ENCODE measurements at places on chromosomes 4 and X.

DNA sequence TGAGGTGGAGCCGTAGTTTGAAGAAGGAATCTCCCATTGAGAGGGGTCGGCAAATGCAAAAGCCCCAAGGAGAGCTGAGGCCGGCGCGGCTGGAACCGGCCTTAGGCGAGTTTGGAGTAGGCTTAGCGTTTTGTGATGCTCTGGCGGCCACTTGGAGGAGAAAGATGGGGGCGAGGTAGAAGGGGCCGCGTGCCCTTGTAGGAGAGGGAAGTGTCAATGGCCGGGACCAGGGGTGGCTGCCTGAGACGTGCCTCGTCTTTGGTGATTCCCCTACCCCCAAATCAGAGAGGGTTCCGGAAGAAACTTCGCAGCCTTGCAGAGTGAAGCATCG, 11.7 kb downstream of the MSX1 start:
- DNase-seq: no peak

DNA sequence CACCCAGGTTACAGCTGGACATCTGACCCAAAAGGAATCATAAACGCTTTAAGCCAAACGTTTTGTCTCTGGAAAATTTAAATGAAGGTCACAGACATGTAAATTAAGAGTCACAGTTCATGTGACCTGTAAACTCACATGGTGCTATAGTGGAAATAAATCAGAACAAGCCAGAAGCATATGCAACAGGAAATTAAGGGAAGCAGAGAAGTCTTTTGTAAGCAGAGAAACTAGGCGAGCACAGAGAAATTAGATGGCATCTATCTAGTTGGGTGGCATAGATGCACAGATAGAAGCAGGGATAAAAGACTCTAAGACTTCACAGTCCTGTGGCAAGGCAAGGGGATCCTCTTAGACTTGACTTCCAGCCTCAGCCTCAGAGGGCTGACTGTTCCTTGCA, 264.8 kb downstream of the GASK1B start:
- DNase-seq: no peak

- DNase-seq: no peak
Measured at GRCh38 chr4:100041646-100042045, 91.6 kb upstream of the H2AZ1 start.

- DNase-seq: no peak
Measured at GRCh38 chr4:13329963-13330362, 154.2 kb downstream of the RAB28 start.

- no peak for DNase-seq
Measured at GRCh38 chr4:3582091-3582475, 49.9 kb upstream of the LRPAP1 start.

DNA sequence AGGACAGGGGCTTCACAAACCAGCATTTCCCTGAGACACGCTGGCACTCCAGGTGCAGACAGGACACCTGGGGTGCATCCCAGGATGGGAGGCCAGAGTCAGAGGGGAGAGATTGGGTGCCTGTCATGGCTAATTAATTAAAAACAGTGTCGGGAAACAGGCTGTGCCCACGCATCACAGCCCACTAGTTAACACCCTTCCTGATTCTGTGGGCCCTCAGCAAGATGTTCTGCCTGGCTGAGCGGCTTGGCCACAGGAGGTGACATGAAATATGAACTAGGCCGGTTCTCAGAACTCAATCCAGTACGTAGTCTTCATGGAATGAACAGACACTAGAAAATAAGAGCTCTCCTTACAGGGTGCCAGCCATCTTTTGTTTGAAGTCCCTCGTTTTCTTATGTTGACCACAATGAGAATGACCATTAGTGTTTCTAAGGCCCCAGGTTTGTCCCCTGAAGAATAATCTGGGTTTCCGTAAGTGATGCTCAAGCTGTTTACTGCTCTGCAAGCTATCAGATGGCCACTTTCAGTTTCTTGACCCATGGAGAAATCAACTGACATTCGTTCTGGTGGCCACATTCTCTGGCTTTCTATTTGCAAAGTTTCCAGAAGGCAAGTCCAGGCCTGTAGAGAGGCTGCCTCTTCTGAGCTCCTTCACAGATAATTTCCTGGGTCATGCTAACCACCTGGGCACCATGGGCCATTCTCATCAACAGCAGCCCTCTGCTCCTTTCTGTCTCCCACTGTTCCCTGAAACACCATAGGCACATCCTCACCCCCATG, 72.3 kb downstream of the SLC34A2 start:
- DNase-seq: no peak

DNA sequence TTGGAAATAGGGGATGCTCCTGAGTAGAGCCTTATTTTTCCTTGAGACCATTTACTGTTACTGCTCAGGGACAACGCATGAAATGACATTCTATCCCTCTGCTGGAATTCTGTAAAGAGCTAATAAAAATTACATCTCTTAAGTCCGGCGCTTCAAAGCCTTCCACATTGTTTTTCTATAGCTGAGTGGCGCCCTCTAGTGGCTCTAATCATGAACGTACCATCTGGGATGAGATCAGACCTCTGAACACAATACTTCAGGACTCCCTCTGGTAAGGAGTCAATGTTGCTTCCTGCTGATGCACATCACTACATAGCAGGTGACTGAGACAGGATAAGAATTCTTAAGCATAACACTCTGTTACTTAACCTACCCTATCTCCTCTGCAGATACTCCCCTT, 6.0 kb downstream of the HMGN5 start:
- no peak for DNase-seq

DNA sequence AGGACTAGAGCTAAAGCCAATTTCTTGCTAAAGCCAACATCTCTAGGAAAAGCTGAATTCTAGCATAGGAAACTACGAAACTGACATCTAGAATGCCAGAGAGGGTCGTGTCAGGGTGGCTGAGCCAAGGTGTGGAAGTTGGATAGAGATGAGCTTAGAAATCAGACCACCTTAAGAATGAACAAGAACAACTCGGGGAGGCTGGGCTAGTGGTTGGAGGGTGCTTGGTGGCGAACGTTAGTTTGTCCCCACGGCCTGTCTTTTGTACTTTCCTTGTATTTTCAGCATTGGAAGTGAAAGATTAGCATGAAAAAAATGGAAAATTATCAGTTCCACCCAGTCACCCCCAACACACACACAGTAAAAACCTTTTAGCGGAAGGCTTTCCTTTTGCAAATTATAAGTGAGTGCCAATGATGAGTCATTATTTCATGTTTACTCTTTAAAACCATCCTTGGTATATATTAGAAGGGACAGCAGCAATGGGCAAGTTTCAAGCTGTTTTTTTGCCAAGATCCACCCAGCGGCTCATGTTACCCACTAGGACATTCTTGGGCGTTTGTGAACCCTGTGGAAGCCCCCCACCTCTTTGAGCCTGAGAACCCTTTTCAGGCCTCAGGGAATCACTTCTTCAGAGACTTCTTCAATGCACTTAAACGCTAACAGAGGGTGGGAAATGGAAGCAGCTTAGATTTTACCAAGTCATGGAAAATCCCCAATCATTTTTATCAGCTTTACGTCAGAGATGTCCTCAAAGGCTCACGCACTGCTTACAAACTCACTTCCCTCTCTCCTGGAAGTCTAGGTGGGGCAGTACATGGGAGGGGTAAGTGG, 4.9 kb upstream of the PPEF1 start:
- no peak for DNase-seq

DNA sequence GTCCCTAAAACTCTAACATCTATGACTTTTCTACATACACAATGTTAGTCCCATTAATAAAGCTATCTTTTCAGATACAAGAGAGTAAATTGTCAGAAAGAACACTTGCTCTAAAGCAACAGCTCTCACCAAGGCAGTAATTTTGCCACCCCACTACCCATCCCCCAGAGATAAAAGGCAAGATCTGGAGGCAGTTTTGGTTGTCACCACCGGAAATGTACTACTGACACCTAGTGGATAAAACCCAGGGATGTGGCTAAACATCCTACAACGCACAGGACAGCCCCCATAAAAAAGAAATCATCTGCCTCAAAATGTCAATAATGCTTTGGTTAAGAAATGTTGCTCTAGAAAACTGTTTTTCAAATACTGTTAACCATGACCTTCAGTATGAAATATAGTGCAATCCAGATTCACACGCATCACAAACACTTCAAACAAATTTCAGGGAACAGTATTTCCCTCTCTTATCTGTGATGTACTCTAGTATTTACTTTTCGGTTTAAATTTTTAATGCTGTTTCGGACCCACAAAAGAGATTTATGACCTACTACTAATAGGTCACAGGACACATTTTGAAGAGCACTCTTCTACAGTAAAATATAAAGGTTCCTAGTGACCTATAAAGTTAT, 5.1 kb downstream of the FBXL5 start:
- DNase-seq: no peak

GRCh38 chr4:88041626-88042025, 34.2 kb downstream of the PKD2 start:
- DNase-seq: no peak

- no peak for DNase-seq
Measured at GRCh38 chr4:148563684-148564083, 121.5 kb upstream of the NR3C2 start.

GRCh38 chr4:80187677-80188076, 9.6 kb upstream of the PRDM8 start:
- no peak for DNase-seq

Data from heart right ventricle (tissue), 16 donors.